ENCODE measurements at places on chromosomes 2 and 18.

- DNase-seq, result no peak
Measured at GRCh38 chr2:109102588-109103233, 26.3 kb upstream of the SH3RF3 start.

GRCh38 chr2:144376926-144377325 lies 143.0 kb downstream of the ZEB2 start:
- no peak for DNase-seq

DNA sequence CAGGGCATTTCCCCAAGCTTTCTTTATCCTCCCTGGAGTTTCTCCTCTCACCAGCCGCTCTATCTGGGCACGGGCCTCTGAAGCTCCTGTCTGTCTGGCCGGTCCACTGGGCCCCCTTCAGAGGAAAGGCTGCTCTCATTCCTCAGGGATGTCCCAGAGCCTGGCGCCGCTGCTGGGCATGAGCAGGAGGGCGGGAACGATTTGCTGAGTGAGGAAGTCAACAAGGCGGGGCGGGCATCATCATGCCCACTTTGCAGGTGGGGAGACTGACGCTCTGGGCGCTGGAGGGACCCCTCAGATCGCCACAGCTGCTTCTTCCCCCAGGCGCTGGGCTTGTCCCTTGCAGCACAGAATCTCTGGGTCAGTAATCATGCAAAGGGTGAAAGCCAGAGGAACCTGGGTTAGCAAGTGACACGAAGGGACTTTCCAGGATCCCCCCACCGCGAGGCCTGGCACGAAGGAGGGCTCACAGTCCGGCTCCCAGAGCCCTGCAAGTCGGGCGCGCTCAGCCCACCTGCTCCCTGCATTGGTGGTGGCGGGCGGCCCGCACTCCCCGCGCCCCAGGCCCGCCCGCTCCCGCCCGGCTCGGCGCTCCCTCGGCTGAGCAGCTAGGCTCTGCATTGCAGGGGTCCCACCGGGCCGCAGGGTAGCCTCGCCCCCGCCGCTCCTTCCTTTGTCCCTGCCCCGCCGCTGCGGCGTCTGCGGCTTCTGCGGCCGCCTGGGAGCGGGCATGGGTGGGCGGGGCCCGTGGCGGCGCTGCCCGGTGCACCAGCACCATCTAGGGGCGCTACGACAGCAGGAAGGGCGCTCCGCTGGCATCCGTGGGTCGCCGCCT lies 157.8 kb downstream of the CYRIA start:
- no peak for DNase-seq

DNA sequence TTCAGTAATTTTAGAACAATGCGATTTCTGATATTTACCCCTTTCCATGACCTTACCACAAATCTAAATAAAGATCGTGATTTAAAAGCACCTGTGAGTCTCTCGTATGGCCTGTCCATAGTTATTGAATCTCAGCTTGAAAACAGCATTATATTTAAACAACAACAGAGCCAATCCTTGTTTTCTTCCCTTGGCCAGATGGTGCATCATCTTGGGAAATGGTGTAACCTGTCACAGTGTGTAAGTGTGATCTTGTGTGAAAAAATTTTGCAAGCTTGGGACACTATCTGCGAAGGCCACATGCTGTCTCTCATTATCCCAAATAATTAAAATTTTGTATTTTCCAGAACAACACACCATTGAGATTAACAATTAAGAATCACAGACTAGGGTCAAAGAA lies 262.7 kb upstream of the SPHKAP start:
- DNase-seq, result no peak

- no peak for DNase-seq
Measured at GRCh38 chr18:9113468-9114149, 11.1 kb downstream of the NDUFV2 start.

GRCh38 chr2:8307606-8308180 lies 374.2 kb upstream of the ID2 start:
- DNase-seq, result peak; percentile 61
